ENCODE measurements at places on chromosomes 5 and 9. TPM values are rescaled to one million over a fixed set of nuclear protein-coding genes. Genes with fewer than 3 reads are reported as not detected.
A peak's percentile ranks its signal among the peaks of the same experiment; 100 is the strongest.

The ZFR gene
- 73.7 TPM for total RNA-seq

The F12 gene
- total RNA-seq: 2.6 TPM

The SLC25A2 gene
- total RNA-seq: 0.23 TPM

The AGXT2 gene
- not detected for total RNA-seq

GRCh38 chr5:106092455-106092854 is 1578.3 kb downstream of the EFNA5 start:
- H3K4me3 ChIP-seq: no peak overlapping the region
- no peak for DNase-seq
- H3K36me3 ChIP-seq: no peaks in the 10 kb centered on the region
- H3K27me3 ChIP-seq: no peaks in the 10 kb centered on the region
- no peak overlapping the region for H3K27ac ChIP-seq

- no peak for DNase-seq
- H3K4me3 ChIP-seq: no peak overlapping the region
- H3K4me1 ChIP-seq: no peaks in the 10 kb centered on the region
- no peaks in the 10 kb centered on the region for H3K27me3 ChIP-seq
- no peak overlapping the region for H3K27ac ChIP-seq
Measured at GRCh38 chr9:5073701-5074100, 88.6 kb downstream of the JAK2 start.

DNA sequence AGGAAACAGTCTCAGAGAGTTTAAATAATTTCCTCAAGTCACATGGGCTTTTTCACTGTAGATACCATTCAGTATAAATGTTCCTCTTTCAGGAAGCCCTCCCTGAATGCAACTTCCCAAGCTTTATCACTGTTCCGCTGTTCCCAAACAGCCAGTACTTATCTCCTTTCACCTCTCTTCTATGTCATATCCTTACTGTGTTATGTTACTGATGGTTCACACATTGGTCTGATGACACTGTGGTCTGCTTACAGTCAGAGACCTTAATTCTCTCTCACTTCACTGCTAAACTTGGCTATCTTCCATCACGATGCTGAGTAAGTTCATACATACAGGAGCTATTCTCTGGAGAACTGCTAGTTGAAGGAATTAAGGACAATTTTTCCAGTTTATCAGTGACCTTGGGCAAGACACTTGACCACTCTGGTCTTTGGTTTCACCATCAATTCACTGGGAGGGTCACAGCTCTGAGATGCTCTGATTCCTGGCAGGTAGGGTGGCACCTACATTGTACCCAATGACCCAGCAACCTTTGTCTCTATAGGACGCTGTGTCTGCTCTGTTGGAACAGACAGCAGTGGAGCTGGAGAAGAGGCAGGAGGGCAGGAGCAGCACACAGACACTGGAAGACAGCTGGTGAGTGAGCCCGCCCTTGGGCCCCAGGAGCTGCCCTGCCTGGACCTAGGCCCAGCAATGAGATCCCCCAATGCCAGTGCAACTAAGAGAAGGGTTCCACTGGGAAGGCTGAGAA is 42.1 kb upstream of the RARS1 start:
- no peak overlapping the region for H3K4me3 ChIP-seq
- DNase-seq: no peak
- no peaks in the 10 kb centered on the region for H3K27me3 ChIP-seq
- H3K4me1 ChIP-seq: no peaks in the 10 kb centered on the region

DNA sequence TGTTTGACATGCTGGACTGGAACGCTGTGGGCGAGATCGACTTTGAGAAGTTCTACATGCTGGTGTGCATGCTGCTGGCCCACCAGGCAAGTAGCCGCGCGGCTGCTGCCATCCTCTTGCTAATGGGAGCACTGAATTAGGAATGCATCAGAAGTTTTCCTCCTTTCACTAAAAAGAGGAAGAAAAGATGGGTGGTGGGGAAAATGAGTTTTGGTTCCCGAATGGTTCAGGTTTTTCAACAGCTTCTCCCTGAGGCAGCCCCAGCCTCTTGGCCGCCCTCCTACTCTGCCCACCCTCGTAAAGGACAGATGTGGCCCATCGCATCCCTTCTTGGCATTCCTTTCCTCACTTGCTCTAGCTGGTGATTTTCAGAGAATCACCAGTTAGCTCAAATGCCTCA is 5.5 kb downstream of the EFCAB9 start:
- no peak for DNase-seq
- no peak overlapping the region for H3K27ac ChIP-seq
- no peaks in the 10 kb centered on the region for H3K36me3 ChIP-seq
- no peak overlapping the region for H3K4me3 ChIP-seq
- no peaks in the 10 kb centered on the region for H3K27me3 ChIP-seq

GRCh38 chr9:128886211-128886891 is 4.4 kb downstream of the LRRC8A start:
- peak overlapping the region; percentile 67 for H3K27ac ChIP-seq
- H3K4me3 ChIP-seq: no peak overlapping the region
- H3K36me3 ChIP-seq: no peaks in the 10 kb centered on the region
- H3K27me3 ChIP-seq: no peaks in the 10 kb centered on the region

- H3K4me1 ChIP-seq: no peaks in the 10 kb centered on the region
- no peak overlapping the region for H3K4me3 ChIP-seq
- no peak for DNase-seq
- no peaks in the 10 kb centered on the region for H3K36me3 ChIP-seq
- no peak overlapping the region for H3K27ac ChIP-seq
Measured at GRCh38 chr9:105073147-105073546, 145.2 kb upstream of the ABCA1 start.

DNA sequence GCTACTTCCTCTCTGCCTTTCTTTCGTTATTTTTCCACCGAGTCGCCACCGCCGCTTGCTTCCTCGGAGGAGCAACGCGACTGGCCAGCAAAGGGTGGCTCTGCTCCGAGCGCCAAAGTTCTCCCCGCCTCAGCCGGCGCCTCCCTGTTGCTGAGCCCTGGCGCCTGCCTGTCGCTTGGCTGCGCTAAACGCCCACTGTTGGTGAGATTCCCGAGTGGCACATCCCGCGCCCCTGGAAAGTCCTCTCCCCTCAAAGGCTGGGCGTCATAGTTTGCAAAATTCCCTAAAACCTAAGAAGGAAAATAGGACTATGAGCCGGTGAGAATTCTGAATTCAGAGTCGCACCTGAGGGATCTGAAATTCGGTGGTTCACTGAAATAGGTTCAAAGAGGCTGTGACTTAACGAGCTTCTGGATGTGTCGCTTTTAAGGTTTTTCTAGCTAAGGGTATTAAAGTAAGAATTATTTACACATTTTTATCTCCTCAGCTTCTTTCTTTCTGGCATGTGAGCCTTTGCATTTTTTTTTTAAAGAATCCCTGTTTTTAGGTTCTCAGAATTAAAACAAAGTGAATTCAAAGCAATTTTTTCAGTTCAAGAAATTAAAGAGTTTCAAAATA is at the start of gene GRIN3A:
GRIN3A (minus strand) TSS at position 82 of the 618 bp plus-strand sequence. CDS start 668 bp downstream, outside the sequence.
- no peaks in the 10 kb centered on the region for H3K4me1 ChIP-seq
- no peaks in the 10 kb centered on the region for H3K36me3 ChIP-seq
- DNase-seq: peak; percentile 11
- peak within 1 kb of the TSS; percentile 38 for H3K4me3 ChIP-seq

- H3K27me3 ChIP-seq: no peaks in the 10 kb centered on the region
- no peaks in the 10 kb centered on the region for H3K36me3 ChIP-seq
- DNase-seq: no peak
- H3K4me3 ChIP-seq: no peak overlapping the region
Measured at GRCh38 chr5:154997746-154998145, 15.8 kb upstream of the KIF4B start.

DNA sequence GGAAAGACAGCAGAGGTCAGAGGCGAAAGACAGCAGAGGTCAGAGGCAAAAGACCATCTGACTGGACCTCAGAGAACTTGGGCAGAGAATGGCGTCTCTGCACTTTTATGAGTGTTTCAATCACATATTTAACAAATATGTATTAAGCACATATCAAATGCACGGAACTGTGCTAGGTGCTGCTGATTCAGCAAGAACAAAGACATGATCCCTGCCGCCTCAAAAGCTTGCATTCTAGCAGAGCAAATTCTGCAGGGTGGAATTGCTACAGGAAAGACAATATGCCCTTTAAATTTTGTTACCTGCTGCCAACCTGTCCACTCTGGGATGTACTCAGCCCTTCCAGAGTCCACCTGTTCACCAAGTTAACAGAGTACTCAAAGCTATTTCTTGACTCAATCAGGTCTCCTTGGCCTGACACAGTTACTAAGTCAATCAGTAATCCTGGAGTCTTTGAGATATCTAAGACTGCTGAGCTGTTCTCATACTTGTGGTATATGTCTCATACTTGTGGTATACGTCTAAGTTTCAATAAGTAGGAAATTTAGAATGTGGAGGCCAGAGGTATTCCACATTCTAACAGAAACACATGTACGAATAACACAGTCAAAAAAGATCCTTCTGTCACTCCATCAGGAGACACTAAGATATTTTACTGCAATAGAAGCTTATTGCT is 131.8 kb downstream of the GNAQ start:
- DNase-seq: no peak
- H3K27me3 ChIP-seq: no peaks in the 10 kb centered on the region
- H3K36me3 ChIP-seq: no peaks in the 10 kb centered on the region
- H3K27ac ChIP-seq: no peak overlapping the region
- no peak overlapping the region for H3K4me3 ChIP-seq

Measured in prostate gland (tissue), 2 donors.